ENCODE measurements at places on chromosomes 11 and 22.
A peak's percentile ranks its signal among the peaks of the same experiment; 100 is the strongest.

DNA sequence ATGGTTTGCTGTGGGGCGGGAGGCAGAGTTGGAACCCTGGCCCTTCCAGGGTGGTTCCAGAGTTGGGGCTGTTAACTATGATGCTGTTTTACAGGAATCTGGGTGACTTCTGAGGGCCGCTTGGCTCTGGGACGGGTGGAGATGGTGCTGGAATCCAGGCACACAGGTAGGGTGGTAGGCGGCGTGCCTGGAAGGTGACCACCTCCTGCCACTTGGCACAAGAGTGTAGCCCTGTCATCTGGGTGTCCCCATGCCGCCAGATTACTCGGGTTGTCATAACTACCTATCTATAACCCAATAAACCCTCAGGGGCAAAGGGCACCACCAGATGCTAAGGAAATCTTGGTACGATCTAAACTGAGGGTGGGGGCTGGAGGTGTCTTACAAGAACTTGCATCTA lies 1.3 kb downstream of the CARS1 start:
- DNase-seq: no peak

DNA sequence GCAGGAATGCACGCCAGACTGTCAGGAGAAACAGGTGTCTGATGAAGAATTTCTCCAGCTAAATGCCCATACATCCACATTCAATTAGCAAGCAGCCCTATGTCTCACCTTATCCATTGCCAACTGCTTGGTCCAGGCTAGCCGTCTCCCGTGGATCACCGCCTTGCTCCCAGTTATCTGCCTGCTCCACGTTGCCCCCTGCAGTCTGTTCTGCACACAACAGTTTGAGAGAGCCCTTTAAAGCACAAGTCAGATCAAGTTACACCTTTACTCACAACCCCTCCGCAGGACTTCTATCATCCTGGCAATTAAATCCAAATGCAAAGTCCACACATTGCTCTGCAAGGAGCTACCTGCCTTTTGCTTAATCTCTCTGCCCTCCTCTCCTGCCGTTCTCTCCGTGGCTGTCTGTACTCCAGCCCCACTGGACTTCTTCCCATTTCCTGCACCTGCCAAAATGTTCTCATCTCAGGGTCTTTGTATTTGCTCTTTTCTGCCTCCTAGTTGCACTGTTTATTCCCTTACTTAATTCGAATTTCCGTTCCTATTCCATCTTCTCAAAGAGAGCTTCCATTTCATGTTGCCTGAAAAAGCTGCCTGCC lies 185.3 kb upstream of the LARGE1 start:
- DNase-seq: no peak

DNA sequence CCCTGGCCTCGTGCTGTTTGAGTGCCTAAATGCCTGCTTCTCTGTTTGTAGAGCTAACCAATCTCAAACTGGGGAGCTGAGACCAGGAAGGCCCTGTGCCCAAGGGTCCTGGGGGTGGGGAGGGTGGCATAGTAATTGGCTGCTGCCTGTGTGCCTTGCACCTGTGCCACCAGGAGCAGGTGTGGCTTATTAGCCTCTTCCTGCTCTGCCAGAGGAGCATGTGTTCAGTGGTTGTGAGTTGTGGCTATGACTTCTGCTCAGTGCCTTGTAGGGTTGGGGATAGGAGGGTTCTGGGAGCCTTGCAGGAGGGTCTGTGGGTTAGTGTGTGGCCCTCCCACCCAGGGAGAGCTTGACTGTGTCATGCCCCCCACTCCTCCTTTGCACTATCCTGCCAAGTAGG lies 109.2 kb downstream of the ZBTB16 start:
- peak; percentile 47 for DNase-seq

DNA sequence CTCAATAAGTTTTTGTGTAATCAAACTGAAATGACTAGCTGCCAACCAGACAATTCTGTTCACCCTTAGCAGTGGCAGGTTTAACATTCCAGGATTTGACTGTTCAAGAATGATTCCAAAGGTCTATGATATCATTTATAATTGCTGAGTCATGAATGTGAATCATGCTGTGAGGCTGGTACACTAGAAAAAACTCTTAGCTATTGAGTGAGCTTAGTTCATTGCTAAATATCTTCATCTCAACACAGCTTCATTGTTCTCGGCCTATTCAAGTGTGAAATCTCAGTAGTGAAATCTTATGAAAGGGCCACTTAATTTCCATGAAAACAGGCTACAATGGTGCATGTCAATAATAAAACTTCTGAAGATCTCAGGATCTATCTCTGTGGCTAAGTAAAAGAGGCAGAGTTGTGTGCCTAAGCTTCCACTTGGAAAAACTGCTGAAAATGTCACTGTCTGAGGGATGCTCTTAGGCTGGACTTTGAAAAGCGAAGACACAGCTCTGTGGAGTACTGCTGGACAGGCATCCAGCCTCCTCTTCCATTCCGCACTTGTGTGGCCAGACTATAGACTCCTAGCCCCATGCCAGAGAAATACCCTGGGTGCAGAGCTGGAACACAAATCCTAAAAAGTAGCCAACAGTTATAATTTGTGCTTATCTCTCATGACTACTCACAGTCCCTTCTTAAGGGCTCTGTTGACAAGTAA lies 12.8 kb downstream of the AQP11 start:
- no peak for DNase-seq

DNA sequence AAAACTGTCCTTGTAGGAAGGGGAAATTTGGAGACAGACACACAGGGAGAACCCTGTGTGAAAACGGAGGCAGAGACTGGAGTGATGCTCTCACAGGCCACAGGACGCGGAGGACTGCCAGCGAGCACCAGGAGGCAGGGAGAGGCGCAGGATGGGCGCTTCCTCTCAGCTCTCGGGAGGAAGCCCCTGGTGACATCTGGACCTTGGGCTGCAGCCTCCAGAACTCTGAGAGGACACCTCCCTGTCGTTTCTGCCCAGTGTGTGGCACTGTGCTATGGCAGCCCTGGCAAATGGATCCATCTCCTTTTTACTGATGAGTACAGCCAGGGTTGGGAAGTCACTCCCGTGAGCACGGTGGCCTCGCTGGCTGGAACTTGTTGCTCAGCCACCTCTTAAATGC lies 73.9 kb downstream of the LRRC32 start:
- no peak for DNase-seq

- no peak for DNase-seq
Observed at GRCh38 chr11:73317803-73318202, 9.7 kb downstream of the ARHGEF17 start.

- DNase-seq: no peak
Observed at GRCh38 chr22:46347646-46348045, 12.1 kb downstream of the TRMU start.

DNA sequence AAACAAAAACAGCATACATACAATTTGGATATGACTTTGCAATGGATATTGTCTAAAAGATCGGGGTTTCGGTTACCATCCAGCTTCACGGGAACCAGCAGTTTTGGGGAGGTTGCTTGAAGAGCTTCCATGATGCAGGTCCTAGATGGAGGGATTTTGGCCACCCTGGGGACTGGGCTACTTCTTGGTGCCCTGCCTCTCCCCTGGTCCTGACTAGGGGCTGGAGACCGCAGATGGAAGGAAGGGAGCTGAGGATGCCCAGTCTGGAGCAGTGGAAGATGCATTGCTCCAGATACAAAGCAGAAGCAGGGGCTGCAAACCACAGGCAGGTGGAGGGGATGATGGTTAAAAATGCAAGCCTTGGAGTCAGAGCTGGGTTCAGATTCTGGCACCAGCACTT lies 13.5 kb downstream of the SOX10 start:
- no peak for DNase-seq

DNA sequence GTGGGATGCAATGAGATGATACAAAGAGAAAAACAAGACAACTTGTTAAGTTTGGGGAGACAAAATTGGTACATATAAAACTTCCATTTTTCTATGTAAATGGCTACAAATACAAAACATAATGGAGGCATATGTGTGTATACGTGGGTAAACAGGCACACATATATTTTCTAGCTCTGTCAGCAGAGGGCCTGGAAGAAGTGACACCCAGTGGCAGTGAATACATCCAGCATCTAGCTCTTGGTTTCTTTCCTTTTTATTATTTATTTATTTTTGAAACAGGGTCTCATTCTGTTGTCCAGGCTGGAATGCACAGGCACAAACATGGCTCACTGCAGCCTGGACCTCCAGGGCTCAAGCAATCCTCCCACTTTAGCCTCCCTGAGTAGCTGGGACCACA lies 5.0 kb upstream of the RASL10A start:
- no peak for DNase-seq

DNA sequence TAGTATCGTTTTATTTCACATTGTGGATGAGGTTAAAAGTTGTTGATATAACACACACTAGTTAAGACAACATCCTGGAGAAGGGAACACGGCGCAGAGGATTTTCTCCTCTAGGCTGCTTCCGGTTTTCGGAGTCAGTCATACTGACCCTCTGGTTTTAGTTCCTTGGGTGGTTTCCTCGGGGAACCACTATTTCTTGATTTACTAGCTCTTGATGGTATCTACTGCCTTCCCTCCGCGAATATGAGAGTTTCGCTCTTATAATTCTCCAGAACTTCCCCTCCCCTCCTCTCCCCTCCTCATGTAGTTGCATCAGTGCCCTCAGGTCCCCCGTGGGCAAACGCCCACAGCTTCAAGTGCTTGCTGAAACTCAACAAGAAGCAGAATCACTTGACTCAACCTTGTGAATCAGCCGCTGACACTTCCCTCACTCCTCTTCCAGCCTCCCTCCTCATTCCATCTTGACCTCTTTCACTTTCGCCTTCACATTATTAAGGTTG lies 15.9 kb upstream of the APOBEC3A start:
- peak; percentile 31 for DNase-seq

DNA sequence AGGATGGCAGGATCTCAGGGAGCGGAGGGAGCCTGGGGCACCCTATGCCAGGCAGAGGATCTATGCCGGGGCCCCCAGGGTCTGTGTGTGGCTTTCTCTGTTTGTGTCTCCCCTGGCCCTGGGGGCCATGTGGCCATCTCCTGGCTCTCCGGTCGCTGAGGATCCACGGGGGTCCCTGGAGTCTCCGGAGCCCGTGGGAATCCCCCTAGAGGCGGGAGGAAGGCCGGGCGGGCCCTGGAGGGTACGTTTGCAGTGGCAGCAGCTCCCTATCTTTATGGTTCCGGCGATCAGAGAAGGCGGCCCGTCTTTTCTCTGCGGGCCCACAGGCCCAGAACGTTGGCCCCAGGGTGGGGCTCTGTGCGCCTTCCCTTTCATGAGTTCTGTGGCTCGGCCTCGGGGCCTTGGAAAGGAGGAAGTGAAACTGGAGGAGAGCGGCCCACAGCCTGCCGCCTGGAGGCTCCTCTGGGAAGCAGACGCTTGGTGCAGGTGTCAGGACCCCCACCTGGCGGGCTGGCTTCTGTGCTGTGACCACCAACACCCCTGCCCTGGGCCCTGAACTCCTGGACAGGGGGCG lies 82.1 kb downstream of the KCNQ1 start:
- DNase-seq: peak; percentile 27

DNA sequence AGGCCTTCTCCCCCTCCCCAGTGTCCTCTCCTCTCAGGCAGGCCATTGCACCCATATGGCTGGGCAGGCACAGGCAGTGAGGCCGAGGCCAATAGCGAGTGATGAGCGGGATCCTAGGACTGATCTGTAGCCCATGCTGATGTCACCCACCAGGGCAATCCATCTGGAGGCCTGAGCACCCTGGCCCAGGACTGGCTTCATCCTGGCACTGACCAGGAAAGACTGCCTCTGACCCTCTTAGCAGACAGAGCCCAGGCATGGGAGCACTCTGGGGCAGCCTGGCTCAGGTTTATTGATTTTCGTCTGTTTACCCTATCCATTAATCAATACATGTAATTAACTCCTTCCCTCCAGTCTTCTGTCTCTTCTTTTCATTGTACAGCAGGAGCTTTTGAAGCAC lies 5.1 kb upstream of the TIRAP start:
- DNase-seq: no peak

GRCh38 chr11:78156127-78156844 lies 16.9 kb upstream of the ALG8 start:
- no peak for DNase-seq

- DNase-seq: no peak
Observed at GRCh38 chr22:21760640-21761039, 25.0 kb upstream of the YPEL1 start.

DNA sequence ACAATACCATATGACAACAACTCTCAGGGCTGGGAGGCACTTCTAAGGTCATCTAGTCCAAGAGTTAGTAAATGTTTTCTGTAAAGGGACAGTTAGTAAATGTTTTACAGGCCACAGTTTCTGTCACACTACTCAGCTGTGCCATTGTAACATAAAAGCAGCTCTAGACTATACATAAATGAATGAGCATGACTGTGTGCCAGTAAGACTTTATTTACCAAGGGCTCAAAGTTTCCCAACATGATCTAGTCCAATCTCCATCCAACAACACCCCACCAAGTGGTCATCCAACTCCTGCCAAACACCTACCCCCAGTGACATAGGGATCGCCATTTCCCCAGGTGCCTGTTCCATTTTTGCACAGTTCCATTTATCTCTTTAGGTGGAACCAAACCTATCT lies 12.1 kb downstream of the SERGEF start:
- no peak for DNase-seq

GRCh38 chr22:44495629-44496028 lies 2.4 kb downstream of the RTL6 start:
- DNase-seq: no peak

GRCh38 chr22:48235744-48236143 lies 1473.3 kb downstream of the TBC1D22A start:
- DNase-seq: no peak

GRCh38 chr11:68300076-68300830 lies 12.1 kb upstream of the LRP5 start:
- DNase-seq: no peak

- peak; percentile 2 for DNase-seq
Observed at GRCh38 chr22:19876314-19876940, 21.8 kb upstream of the GNB1L start.

DNA sequence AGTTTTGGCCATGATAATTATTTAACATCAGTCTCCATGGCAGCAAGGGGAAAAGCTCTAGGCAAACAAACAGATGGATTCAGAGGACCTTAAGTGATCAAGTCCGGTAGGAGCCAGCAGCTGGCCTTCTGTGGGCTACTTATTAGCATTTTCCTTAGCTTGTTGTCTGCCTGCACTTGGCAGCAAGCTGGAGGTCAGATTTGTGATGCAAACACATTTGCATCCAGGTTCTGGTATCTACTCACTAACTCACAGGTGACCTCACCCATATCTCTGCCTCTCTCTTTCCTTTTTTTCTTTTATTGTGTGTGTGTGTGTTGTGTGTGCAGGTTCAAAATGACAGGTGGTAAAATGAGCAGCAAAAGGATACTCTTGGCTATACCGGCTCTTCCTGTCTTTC lies 32.3 kb downstream of the ARHGAP42 start:
- no peak for DNase-seq

DNA sequence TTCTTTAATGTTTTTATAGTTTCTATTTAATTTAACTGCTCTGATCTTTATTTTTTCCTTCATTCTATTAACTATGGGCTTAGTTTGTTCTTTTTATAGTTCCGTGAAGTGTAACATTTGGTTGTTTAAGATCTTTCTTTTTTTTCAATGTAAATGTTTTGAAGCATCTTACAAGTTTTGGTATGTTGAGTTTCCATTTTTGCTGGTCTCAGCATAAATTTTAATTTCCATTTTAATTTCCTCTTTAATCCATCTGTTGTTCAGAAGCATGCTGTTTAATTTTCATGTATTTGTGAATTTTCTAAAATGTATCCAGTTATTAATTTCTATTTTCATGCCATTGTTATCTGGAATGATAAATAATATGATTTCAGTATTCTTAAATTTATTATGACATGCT lies 17.0 kb upstream of the GLYATL2 start:
- DNase-seq: no peak

GRCh38 chr11:96284917-96285316 lies 58.1 kb downstream of the MAML2 start:
- DNase-seq: no peak
